ENCODE measurements at places on chromosomes 7 and 10.

DNA sequence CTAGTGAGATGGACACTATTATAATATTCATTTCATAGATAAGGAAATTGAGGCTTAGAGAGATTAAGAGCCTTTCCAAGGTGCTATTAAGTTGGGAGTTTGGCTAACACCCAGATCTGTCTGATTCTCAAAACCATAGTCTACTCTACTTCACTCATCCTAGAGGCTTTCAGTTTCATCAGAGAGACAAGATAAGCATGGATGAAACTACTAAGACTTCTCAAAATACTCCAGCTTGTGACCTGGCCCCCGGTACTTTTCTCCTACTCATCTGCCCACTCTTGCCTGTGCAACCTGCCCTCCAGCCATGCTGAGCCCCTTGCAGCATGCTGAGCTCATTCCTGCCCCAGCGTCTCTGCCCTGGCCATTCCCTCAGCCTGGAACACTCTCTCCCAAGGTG lies 12.2 kb upstream of the SLC35B4 start:
- DNase-seq: no peak

- DNase-seq: no peak
Observed at GRCh38 chr10:130017631-130018022, 53.6 kb upstream of the EBF3 start.

- DNase-seq: no peak
Observed at GRCh38 chr7:155477476-155477875, 19.5 kb downstream of the EN2 start.

- no peak for DNase-seq
Observed at GRCh38 chr7:148664324-148664723, 34.4 kb upstream of the CUL1 start.

DNA sequence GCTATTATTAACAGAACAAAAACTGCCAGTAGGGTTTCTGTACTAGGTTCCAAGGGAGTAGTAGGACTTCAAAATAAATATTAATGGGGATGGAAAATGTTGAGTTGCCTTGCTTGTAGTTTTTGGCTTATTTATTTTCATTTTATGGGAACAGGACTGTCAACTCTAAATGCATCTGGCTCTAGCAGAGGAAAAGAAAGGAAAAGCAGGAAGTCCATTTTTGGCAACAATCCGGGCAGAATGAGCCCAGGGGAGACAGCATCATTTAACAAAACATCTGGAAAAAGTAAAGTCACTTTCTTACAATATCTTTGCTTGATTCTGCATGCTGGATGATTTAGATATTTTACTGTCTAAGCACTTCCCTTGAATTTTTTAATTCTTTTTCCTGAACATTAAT lies 69.4 kb downstream of the NOC3L start:
- DNase-seq: no peak

DNA sequence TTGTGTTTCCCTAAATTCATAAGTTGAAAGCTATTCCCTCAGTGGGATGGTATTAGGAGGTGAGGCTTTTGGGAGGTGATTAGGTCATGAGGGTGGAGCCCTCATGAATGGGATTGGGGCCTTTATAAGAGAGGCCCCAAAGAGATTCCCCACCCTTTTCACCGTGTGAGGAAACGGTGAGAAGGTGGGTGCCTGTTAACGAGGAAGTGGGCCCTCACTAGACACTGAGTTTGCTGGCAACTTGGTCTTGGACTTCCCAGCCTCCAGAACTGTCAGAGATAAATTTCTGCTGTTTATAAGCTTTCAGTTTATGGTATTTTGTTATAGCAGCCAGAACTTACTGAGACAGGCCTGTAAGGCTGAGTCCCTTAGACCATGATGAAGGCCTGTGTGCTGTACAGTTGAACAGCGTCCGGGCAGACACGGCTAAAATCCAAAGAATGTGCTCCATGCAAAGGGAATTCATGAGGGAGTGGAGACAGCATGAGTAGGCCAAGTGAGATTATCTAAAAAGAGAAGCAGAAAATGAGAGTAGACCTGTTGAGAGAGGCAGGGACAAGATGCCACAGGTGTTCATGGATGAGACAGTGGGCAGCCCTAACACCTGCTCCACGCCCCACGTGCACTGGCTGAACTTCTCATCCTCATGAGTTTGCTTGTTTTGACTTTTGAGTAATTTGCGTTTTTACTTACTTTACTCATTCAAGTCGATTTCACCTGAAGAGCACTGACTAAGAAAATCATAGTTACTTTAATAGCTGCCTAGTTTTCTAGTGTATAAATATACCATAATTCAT lies 66.9 kb upstream of the SFMBT2 start:
- DNase-seq: no peak

DNA sequence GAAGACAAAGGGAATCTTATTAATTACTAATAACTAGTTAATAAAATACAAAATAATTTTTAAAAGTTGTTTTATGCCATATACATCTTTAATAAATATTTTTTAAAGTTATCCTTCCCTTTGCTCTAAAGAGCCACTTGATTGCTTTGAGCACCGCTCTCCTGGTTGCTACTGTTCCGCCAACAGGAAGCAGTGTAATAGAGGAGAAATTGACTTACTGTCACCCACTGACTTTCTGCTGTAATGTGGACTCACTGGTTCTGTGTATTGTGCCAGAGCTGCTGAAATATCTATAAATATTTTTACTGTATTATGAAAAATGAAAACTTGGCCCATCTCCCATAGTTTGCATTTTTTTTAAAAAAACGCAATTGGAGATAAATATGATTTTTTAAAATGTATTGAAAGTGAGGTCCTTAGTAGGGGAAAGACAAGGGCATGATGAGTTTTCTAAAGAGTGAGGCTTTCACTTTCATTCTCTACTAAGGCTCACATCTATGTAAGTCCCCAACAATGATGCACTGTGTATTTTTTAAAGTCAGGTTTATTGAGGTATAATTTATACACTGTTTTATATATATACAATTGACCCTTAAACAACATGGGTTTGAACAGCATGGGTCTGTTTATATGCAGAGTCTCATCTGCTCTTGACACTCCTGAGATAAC lies 100.5 kb downstream of the NPY start:
- DNase-seq: no peak

DNA sequence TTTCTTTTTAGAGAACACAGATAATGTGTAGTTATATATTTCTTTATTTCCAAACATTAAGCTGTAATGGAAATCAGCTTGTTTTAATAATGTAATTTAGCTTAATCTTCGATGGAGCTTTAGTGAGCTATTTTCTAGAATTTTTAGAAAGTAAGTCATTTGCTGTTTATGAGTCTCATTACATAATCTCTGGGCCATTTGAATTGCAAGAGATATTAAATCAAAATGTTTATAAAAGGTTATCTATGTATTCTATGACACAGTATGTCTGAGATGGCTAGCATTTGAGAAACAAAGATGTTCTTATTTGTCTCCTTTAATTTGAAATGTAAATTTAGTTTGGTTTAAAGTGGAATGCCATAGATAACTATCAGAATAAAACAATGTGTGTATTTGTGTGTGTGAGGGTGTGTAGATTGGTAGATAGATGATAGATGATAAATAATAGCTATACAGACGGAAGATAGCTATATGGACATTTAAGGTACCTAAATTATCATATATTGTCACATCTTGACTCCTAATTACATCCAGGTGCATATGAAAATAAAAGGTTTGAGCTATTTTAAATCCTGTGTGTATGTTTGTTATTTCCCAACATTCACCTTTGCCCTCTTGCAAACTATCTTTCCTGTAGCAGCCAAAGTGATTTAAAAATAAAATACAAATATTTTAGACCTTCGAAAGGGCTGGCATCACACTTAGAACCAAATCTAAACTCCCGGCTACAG lies 478.0 kb upstream of the KLF6 start:
- DNase-seq: no peak

DNA sequence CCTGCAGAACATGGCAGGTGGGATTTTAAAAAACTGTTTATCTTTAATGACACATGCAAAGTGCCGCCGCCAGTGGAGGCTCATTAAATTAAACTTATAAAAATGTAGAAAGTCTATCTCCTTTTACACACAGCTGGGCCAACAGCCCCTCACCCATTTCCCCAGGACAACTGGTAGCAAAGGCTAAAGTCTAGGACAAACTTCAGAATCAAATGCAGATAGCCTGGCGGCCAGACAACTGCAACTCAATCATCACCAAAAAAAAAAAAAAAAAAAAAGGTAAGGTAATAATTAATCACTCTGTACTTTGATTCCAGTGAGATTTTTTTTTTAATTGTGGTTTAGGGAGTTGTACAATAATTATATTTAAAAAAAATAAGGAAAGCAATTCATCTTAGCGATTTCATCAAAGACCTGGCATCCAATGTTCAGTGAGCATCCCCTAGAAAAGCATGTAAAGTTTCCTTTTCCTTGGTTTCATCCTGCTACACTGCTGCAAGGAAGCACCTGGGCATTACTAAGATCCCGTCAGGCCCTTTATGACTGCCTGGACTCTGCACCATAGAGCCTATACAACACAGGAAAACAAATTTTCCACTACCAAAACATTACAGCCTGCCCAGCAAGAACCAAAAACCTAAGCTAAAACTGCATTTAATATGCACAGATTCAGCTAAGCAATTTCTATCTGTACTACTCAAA lies 98.5 kb downstream of the GRB10 start:
- no peak for DNase-seq

- peak; percentile 70 for DNase-seq
Observed at GRCh38 chr7:51123322-51124019, 193.1 kb downstream of the COBL start.

GRCh38 chr10:51700228-51700817 lies 928 bp upstream of the CSTF2T start:
- no peak for DNase-seq

DNA sequence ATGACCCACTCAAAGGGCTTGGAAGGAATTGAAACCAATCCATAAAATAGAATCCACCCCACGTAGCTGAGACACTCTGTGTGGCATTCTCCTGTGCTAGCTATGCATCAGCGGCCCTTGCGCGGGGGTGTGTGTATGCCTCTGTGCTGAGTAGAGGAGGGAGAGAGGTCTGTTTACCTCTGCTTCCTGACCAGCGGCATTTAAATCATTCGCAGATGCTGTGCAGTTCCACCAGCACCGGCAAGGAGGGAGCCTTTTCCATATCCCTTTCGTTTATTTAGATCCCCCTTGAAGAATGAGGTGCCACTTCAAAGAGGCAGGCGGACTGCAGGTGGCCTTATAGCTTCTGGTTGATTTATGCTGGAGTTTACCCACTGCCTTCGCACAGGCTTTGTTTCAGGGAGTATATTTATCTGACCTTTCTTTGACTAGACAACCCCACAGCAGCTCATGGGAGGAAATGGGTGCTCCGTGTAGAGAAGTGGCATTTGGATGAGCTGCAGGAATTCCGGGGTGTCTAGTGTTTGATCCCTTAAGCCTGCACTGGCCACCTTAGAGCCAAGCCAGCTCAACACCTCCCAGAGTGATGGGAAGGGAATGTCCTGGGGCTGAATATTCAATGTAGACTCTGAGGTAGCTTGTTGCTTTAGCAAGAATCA lies 11.4 kb downstream of the C10orf53 start:
- no peak for DNase-seq

DNA sequence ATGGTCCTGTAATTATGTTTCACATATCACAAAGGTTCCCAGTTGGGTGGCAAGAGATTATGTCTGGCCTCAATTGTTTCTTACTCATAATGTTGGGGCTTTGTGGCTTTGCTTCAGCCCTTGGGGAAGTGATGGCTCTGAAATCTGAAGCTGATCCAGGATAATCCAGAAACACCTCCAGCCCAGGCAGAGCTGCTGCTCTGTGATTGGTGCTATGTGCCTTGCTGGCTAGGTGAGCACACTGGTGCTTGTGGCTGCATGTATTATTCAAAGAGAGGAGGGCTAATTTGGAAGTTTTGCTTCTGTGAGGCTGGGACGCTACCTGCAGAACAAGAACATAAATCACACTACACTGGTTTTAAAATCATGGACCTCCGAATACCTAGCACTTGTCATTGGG lies 346.6 kb upstream of the MGMT start:
- DNase-seq: no peak

GRCh38 chr7:12800486-12800885 lies 113.1 kb downstream of the ARL4A start:
- no peak for DNase-seq

GRCh38 chr10:49761789-49762565 lies at the start of gene OGDHL:
Gene OGDHL, minus strand, starts transcription at chr10:49762323. Its CDS starts 3,731 bp downstream, at chr10:49758592.
- peak; percentile 65 for DNase-seq

DNA sequence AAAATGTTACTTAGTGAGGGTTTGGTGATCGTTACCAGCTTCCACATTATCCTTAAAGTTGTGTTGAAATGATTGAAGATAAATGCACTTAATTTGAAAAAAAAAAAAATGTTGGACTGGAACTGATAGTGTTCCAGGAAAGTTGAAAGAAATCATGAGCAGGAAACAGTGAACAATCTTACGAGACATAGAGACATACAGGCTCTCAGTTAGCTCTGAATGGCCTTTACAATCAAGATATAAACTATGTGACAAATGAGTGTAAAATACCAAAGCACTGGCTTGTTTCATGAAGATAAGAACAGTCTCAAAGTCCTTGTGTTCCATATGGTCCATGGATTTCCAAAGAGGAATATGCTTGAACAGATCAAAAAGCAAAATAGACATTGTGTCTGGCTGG lies 430.1 kb upstream of the ETV1 start:
- no peak for DNase-seq

DNA sequence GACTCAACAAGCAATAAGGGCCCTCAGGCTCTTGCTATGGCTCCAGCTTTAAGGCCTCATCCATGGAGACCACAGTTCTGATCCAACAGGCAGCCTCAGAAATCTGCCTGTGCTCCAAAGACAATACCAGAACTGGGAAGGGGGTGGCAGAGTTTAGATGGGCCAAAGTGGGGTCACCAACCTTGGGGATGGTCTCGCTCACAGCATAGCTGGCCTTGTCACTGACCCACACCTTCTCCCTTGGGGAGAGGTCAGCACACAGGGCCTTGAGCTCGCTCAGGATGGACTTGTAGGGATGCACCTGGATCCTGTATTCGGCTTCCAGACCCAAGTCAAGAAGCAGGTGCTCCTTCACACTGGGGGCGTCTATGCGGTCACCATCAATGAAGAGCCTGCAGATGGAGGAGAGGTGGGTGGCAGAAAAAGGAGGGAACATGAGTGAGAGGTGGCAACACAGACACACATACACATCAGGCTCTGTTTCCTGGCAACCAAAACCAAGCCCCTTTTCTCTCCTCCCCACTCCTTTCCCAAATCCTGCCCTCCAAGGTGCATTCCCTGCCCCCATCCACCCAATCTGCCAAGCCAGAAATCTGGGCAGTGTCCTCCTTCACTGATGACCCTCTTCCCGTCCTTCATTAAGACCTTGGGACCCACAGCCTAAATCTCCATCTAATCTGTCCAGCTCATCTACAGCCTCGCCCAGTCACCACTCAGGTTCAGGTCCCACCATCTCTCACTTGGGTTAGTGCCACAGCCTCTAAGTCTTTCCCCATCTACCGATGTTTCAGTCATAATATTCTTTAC lies 40.9 kb downstream of the XPNPEP1 start:
- DNase-seq: no peak
